ENCODE measurements at places on chromosomes 13 and 19.

GRCh38 chr19:4713384-4713951, 10.2 kb downstream of the DPP9 start:
- no peak for DNase-seq

- peak; percentile 45 for DNase-seq
Measured at GRCh38 chr13:53343361-53343744, 314.7 kb downstream of the OLFM4 start.

- no peak for DNase-seq
Measured at GRCh38 chr13:80498433-80498832, 157.5 kb upstream of the SPRY2 start.

DNA sequence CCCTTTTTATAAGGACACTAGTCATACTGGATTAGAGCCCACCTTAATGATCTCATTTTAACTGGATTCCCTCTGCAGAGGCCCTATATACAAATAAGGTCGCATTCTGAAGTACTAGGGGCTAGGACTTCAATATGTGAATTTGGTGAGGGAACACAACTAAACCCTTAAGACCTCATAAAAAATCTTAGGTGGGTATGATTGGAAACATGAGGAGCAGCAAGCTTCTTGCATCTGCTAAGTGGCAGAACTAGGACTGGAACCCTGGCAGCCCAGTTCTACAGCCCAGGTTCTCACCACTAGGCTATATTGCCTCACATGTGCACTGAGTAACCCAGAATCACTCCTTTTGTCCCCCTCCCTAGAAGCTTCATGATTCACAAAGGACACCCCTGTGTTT, 17.1 kb upstream of the GRWD1 start:
- no peak for DNase-seq

GRCh38 chr13:26821672-26822071, 61.1 kb upstream of the GPR12 start:
- DNase-seq: no peak

GRCh38 chr19:34461375-34462100, 20.0 kb upstream of the WTIP start:
- no peak for DNase-seq

GRCh38 chr19:40143612-40144011, 47.6 kb upstream of the MAP3K10 start:
- no peak for DNase-seq

DNA sequence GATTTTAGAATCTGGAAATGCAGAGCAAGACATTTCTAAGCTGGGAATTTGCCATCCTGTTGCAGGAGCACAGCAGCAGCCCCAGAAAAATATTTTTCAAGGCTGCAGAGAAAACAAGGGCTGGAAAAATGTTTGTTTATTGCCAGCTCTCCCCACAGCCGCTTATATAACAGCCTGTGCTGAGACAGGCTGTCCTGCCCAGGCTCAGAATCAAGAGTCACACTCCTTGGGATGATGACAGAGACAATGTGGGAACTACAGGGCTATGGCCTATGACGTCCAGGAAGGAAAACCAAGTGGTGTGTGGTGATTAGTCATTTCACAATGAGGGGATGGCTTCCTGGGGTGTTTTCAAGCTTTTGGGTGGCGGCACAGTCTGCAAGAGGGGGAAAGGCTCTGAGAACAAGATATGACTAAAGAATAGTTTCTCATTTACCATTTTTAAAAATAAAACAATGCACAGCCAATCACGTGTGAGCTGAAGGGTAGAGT, 136.3 kb upstream of the SERP2 start:
- no peak for DNase-seq

GRCh38 chr19:50513746-50514345, at the start of gene ASPDH:
Gene ASPDH, minus strand, starts transcription at chr19:50513913. Its CDS starts 90 bp downstream, at chr19:50513823.
- no peak for DNase-seq

DNA sequence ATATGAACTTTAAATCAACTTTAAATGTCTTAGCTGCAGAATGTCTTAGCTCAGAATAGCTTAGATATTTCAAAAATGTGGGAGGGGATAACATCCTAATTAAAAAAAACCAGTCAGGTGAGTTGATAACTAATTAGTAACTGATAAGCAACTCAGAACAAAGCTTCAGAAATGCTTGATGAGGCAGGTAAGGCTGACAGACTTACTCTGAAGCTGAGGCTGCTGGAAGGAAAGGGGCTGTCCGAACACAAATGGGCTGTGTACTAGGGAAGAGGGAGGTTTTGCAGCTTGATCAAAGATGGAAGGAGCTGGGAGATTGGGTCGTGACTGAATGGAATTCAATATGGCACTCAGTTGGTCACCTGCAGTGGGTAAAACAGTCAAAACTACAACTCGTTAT, 91.2 kb upstream of the FBXL3 start:
- DNase-seq: no peak

DNA sequence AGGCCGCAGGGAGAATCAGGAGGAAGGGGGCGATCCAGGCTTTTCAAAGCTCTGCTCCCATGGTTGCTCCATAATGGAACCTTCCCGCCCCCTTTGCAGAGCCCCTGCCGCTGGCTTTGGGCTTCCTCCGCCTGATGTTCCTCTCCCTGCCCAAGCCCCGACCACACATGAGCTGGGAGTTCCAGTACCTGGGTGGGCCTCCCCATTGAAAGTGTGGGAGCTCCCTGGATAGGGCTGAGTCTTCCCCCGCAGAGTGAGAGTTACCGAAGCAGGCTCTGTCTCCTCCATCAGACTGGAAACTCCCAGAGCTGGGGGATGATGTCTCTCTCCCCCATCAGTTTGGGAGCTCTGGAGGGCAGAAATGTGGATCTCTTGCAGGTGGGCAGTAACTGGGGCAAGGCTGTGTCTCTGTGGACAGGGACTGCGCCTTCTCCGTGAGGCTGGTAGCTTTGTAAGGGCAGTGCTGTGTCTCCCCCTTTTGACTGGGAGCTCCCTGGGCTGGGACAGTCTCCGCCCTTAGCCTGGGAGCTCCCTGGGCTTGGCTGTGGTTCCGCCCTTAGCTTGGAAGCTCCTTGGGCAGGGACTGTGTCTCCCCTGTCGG, 722 bp downstream of the DCAF15 start:
- DNase-seq: peak; percentile 63

DNA sequence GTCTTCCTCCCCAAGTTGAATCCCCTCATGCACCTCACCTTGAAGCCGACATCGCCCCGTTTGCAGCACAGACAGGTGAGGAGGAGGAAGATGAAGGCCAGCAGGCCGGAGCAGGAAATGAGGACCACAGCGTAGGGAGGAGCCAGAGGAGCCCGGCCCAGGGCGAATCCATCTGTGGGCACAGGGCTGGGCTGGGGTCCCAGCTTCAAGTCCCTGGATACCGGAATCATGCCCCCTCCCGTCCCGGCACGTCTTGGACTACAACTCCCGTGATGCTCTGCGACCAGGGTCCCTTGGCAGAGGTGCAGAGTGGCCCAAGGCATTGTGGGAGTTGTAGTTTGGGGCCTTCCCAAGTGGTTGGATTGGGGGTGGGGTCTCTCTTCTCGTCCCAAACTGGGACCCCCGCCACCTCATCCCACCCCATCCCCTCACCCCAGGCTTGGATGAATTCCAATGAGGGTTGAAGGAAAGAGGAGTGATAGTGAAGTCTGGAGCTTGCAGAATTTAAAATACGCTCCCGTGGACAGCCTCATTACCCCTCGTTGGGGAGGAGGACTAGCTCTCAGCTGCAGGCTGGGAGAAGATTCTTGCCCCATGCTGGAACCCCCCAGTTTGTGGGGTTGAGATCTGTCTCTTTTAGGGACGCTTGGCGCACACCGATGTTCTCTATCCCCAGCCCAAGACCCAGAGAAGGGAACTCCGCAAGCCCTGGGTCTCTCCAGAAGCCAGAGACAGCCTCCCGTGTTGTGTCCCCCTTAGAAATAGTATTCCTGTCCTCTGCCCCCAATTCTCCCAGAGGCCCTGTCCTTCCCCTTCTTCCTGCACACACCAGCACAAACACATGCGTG, 990 bp downstream of the LMTK3 start:
- DNase-seq: no peak

- no peak for DNase-seq
Measured at GRCh38 chr13:93740334-93740733, 513.7 kb downstream of the GPC6 start.

DNA sequence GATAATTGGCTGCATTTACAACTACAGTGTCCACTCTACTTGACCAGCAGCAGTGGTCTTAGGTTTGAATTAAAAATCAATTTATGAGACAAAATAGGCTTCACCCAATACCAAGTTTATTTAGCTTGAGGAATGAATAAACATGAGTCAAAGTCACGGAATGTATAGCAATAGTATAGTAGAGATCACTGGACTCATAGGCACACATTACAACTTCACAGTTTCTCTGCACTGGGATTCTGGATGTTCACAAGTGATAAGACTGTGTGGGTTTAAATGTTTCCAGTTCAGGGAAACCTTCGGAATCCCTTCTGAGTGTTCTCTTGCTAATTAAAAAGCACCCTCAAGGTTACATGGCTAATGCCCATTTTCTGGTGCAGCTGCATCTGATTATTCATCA, 1064.9 kb downstream of the SLITRK5 start:
- no peak for DNase-seq

GRCh38 chr19:35790981-35791813, 15.8 kb downstream of the ARHGAP33 start:
- DNase-seq: no peak

DNA sequence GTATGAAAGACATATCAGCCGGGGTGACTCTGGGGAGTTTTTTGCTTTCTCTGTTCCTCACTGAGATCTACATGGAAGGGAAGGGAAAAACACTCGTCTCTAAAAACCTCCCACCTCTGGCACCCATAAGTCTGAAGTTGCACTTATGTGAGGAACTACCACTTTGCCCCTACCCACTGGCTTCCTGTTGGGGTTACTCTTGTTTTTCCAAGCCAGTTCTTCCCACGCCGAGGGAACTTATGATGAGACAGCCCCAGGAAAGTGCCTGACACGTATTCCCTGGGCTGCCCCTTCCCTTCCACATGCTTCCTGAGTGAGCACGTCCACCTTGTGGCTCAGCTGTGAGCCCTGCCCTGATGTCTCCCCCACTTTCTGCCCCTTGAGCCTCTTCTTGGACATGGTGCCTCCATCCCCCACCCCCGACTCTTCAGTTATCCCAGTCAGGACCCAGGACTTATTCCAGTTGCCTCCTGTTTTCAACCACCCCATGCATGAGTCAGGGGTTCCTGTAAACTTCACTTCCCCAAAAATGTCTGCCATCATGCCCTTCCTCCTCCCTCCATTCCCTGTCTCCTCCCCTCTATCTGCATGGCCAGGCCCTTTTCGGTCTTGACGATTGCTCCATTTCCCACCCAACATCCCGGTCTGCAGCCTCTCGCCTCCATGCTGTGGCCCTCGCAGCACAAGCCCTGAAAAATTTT, 5.1 kb upstream of the SIGLEC7 start:
- DNase-seq: no peak

DNA sequence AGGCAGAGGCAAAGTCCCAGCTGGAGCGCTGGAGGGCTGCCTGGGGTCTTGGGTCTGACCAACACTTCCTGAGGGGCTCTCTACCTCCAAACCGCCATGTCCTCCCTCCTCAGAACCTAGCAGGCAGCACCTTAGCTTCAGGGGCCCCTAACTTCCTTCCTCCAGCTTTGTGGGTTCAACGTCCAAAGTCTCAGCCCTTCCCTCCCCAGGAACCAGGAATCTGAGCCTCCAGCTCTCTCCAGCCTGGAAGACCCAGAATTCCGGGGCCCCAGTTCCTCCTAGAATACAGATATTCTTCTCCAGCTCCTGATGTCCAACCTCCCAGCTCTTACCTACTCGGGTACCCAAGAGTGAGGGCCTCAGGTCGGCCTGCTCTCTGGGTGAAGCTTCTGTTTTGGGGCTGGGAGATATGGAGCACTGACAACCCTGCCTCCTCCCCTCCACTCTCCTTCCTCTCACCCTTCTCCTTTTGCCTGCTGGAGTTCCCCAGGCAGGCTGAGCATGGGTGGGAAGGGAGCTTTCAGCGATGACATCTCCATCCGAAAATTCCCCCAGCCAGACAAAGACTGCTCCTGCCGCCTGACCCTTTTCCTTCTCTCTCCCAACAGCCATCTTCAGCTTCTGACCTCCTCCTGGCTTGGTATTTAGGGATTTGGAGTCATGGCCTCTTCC, 3.5 kb downstream of the TMEM150B start:
- DNase-seq: no peak

GRCh38 chr19:11657307-11657706, 60.0 kb downstream of the ZNF627 start:
- no peak for DNase-seq

GRCh38 chr19:39351537-39352064, 9.4 kb downstream of the SAMD4B start:
- DNase-seq: no peak

DNA sequence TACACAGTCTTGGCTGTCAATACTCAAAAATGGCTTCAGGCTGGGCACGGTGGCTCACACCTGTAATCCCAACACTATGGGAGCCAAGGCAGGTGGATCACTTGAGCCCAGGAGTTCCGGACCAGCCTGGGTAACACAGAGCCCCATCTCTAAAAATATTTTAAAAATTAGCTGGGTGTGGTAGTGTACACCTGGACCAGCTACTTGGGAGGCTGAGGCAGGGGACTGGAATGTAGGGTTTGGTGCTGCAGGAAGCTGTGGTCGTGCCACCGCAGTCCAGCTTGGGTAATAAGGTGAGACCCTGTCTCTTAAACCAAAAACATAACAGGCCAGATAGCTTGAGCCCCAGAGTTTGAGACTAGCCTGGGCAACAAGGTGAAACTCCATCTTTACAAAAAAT, 6.7 kb upstream of the CHERP start:
- no peak for DNase-seq

GRCh38 chr13:75860935-75861334, 224.8 kb downstream of the LMO7 start:
- no peak for DNase-seq

GRCh38 chr19:33094436-33095067, 13.6 kb downstream of the GPATCH1 start:
- DNase-seq: no peak

- DNase-seq: no peak
Measured at GRCh38 chr13:91273675-91274074, 73.8 kb upstream of the MIR17HG start.

DNA sequence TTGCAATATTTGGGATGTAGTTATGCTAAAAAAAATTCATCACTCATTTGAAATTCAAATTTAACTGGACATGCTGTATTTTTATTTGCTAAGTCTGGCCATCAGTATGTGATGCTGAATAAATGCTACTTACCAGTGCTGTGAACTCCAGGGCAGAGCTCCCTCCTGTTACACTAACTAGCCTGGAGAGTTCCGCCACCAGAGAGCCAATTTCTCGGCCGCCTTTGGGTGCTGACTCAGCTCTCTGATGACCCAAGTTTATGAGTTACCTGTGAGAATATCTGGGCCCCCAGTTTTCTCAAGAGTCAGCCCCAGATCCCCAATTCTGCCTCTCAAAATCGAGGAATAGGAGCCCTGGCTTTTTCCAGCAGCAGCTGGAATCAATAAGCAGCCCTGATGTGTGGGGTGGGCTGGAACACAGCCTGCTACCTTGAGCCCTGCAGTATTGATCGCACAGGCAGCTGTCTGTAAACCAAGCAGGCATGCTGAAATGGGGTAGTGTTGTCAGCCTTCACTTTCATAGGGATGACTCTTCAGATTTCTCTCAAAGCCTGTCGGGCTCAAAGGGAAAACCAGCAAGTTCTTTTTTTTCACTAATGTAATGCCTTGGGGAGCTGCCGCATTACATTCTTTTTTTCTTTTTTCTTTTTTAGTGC, 113.7 kb downstream of the DNAJC15 start:
- DNase-seq: no peak

- no peak for DNase-seq
Measured at GRCh38 chr13:112710855-112711527, 21.2 kb downstream of the ATP11A start.

GRCh38 chr13:24145240-24145639, 15.3 kb upstream of the SPATA13 start:
- DNase-seq: no peak

GRCh38 chr19:16039545-16039944, 36.8 kb upstream of the TPM4 start:
- no peak for DNase-seq

GRCh38 chr13:52345048-52345447, 60.9 kb downstream of the THSD1 start:
- no peak for DNase-seq
